T-cell (primary cell): ENCODE measurements at places on chromosomes 7 and 10. TPM values are rescaled to one million over a fixed set of nuclear protein-coding genes. Genes with fewer than 3 reads are reported as not detected.

DEPP1 gene
- total RNA-seq, result 0.66 TPM

DNA sequence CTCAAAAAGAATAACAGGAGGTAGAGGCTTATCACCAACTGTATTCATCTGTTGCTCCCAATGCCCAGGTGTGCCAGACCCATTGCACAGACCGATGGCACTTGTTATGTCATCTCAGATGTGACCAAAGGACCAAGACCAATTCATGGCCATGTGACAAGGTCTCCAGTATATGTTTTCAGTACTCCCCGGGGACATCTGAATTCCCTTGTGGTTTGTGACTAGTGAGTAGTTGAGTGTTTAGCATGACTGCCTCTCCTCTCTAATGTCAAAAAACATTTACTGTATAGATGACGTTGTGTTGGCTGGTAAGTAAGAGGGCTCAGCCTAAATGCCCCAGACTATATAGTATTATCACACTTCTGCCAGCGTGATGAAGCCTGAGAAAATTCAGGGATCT lies 202.1 kb upstream of the SMIM30 start:
- DNase-seq, result no peak

GRCh38 chr10:26703974-26704373 lies 6.5 kb downstream of the PDSS1 start:
- no peak for DNase-seq

WASHC2C gene
- 64.1 TPM for total RNA-seq

NPC1L1 gene
- 0.10 TPM for total RNA-seq

HOXA5 gene
- total RNA-seq, result 0.32 TPM

DNA sequence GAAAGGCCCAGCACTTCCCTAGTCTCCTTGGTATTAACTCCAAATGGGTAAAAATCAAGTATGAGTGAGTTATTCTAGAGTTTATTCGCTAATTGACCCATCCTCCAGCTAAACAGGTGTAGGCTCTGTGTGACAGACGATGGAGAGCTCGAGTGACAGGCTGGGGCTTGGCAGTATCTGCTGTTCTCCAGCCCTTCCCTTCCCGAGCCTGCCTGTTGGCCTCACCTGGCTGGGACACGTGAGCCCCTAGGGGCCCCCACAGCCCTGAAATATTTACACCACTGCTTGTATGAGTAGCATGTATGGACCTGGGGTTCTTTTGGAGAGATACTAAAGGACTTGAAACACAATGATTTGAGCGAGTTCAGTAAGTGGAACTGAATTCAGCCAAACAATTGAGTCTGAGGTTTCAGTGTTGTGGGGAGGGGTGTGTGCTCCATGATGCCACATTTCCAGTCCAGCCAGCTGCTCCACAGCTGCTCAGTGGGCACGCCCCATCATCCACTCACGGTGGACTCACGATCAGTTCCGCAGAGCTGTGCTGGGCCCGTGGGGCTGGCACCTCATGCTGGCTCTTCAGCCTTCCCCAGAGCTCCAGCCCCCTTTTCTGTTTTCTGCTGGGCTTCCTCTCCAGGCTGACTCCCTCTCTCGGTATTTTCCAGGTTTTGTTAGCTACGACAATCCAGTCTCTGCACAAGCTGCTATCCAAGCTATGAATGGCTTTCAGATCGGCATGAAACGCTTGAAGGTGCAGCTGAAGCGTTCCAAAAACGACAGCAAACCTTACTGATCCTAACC lies 283.0 kb downstream of the USP6NL start:
- DNase-seq, result no peak

PILRA gene
- total RNA-seq, result 19.3 TPM

DNA sequence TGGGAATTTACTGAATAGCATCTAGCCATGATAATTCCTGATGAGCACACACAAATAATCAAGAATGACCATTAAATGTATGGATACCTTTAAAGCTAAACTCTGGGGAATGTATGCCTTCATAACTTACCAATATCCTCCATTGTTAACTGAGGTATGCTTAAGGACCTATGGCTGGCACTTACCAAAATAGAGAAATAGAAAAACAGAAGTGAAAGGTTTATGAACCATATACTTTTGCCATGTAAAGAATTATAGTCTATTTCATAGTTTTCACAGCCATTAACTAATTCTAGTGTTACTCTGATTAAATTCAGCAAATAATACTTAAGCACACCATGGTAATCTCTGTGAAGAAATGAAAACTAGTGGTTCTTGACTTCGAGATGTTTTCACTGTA lies 1360.6 kb upstream of the LRRTM3 start:
- no peak for DNase-seq

EN2 gene
- not detected for total RNA-seq

DNA sequence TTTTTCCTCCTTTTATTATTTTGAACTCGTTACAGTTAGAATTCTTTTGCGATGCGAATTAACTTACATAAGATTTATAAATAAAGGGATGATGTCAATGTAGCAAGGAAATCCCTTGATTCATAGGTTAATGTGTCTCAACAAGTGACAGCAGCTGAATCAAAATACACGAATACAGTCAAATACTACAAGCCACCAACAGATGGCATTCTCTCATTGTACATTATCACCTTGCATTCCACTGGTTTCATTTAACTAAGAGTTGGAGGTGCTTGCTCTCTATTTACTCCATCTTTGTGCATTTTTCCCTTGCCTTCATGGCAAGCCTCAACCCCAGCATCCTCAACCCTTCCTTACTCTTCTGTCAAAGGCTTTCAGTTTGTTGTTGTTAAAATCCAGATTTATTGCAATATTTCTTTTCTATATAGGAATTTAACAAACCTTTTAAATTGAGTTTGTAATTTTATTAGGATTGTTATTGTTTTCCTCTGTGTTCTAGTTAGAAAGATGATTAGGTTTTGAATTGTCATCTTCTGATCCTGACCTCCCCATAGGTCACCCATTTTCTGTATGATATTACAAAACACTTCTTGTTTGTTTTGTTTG lies 78.3 kb downstream of the SLC25A40 start:
- no peak for DNase-seq

SPAG6 gene
- total RNA-seq, result not detected

- DNase-seq, result no peak
Measured at GRCh38 chr7:84187813-84188510, 6.6 kb downstream of the SEMA3A start.

DNA sequence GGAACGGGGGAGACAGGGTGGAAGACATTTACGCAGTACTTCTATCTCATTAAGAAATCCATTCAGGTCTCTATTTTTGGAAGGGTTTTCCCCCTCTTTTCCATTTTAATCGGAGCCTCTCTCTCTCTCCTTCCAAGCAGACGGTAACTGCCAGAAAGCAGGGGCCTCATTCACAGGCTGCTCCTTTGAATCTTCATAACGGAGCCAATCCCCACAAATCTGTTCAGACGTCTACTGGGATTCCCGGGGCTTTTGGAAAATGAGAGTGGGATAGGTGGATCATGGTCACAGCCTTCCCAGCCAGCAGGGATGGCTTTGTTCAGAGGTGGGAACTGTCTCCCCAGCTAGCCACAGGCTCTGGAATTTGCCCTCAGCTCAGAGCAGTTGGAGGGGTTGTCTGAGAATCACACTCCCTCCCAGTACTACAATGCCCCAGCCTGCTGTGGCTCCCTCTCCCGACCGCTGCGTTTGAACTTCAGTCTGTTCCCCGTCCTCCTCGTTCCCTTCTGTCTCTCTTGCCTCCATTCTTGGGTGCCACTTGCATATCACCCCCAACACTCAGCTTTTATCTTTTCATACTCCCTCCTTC lies 413.6 kb downstream of the PLXNA4 start:
- no peak for DNase-seq

RNLS gene
- total RNA-seq, result 1.8 TPM

C10orf67 gene
- 0.13 TPM for total RNA-seq

- DNase-seq, result no peak
Measured at GRCh38 chr7:75630549-75630948, 108.2 kb downstream of the HIP1 start.

- no peak for DNase-seq
Measured at GRCh38 chr7:123023126-123023525, 27.6 kb upstream of the TAS2R16 start.

DNA sequence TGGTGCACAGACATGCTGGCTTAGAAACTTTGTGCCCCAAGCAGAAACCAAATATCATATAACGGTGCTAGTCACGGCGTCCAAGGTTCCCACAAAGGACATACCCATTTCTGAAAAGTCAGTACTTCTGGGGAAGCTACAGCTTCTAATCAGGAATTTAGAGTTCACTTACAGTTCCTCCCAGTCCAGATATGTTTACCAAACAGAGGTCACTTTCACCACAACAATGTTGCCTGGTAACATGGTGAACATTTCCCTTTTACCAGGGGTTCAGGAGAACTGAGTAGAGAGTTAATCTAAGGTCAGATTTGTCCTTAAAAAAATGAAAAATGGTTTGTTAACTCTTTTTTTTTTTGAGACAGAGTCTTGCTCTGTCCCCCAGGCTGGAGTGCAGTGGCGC lies 265.9 kb upstream of the MKLN1 start:
- no peak for DNase-seq

CALHM1 gene
- total RNA-seq, result not detected

- no peak for DNase-seq
Measured at GRCh38 chr7:30595436-30596013, 847 bp downstream of the GARS1 start.

DNA sequence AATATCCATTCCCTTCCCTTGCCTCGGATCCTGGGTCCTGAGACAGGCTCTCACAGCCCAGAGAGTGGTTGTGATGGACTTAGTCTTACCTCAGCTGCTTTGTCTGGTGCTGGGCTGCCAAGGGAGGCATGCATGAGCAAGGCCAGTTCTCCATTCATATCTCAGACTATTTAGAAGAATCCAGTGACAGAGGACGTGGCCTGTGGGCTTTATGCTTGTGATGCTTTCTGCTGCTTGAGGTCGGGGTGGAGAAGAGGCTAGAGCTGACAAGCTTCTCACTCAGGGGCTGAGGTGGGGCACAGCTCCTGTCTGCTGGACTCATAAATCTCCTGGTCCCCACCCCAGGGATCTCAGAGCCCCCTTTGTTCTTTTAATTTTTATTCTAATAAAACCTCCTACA lies 66.8 kb downstream of the DNAJC12 start:
- DNase-seq, result no peak

STK31 gene
- total RNA-seq, result 0.30 TPM

ABCC2 gene
- total RNA-seq, result 2.8 TPM

GRCh38 chr10:13502380-13502779 lies 26.4 kb downstream of the BEND7 start:
- no peak for DNase-seq

DNA sequence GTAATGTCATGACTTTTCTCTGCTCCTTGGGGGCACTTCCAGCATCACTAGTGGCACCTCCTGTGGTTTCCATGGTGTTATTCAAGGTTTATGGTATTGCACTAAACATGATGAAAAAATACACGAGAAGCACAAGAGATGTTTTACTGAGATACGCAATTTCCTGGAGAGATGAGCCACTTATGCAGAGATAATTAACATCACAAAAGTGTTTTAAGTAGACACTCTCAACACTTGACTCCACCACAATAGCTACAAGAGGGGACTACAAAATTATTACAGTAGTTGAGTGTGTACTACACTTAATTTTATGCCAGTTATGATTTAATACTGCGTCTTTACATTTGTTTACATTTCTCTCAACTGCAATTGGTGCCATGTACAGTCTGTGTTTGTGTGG lies 906.7 kb downstream of the DNAJB9 start:
- no peak for DNase-seq

DNA sequence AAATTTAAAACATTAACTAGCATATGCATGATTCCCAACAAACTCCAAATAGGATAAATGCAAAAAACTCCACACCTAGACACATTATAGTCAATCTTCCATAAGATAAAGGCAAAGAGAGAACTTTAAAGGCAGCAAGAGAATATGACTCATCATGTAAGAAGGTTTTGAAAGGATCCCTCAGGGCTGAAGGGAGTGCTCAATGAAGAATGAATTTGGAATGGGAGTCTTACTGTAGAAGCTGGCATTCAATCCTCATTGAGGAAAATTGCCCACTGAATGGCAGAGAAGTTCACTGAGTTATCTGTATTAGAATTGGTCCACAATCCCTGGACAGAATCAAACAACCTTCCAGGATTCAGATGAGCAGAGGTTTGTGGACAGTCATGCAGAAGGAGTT lies 26.1 kb upstream of the ZNF365 start:
- no peak for DNase-seq
